ENCODE measurements at places on chromosomes 3 and 15. TPM values are rescaled to one million over a fixed set of nuclear protein-coding genes. Genes with fewer than 3 reads are reported as not detected.

DNA sequence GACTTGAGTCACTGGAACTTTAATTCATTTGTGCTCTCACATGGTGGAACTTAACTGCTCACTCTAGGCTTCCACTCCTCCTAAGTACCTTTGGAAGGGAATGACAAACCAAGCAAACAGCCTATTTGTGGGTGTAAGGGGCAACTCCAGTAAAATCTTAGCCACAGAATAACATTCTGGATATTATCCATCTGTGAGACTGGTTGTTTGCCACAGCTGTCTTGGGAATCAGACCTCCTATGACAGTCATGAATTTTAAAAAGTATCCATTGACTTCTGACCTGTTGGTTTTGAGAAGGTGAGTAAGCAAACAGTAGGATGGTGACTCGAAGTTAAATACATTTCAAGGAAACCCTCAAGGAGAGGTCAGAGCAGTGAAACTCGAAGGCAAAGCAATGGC is 147.3 kb upstream of the CDIN1 start:
- H3K27ac ChIP-seq: no peak overlapping the region
- DNase-seq: no peak
- no peaks in the 10 kb centered on the region for H3K36me3 ChIP-seq
- no peaks in the 10 kb centered on the region for H3K27me3 ChIP-seq
- no peaks in the 10 kb centered on the region for H3K4me1 ChIP-seq

DPPA2 gene
- total RNA-seq: not detected

- no peaks in the 10 kb centered on the region for H3K27me3 ChIP-seq
- no peak within 1 kb of the TSS for H3K27ac ChIP-seq
- H3K36me3 ChIP-seq: no peaks in the 10 kb centered on the region
- H3K4me1 ChIP-seq: peaks cover 14% of the 10 kb centered on the region
- H3K4me3 ChIP-seq: peak within 1 kb of the TSS; percentile 36
Observed at GRCh38 chr15:99104788-99105513, at the start of gene SYNM. SYNM (plus strand) TSS chr15:99105080; CDS start chr15:99105200, 120 bp downstream.

GRCh38 chr3:180680097-180680430 is 775 bp upstream of the CCDC39 start:
- DNase-seq: no peak
- H3K27ac ChIP-seq: no peak overlapping the region
- H3K36me3 ChIP-seq: no peaks in the 10 kb centered on the region
- H3K27me3 ChIP-seq: peaks cover 24% of the 10 kb centered on the region

- peaks cover 63% of the 10 kb centered on the region for H3K36me3 ChIP-seq
- DNase-seq: no peak
- no peak overlapping the region for H3K4me3 ChIP-seq
- H3K27me3 ChIP-seq: no peaks in the 10 kb centered on the region
Observed at GRCh38 chr15:63726491-63726890, 107.3 kb downstream of the HERC1 start.

GRCh38 chr3:65168547-65168946 is 480.7 kb upstream of the ADAMTS9 start:
- H3K27me3 ChIP-seq: no peaks in the 10 kb centered on the region
- no peaks in the 10 kb centered on the region for H3K4me1 ChIP-seq
- H3K27ac ChIP-seq: no peak overlapping the region
- H3K4me3 ChIP-seq: no peak overlapping the region
- no peaks in the 10 kb centered on the region for H3K36me3 ChIP-seq

MYRIP gene
- 0.10 TPM for total RNA-seq

DNA sequence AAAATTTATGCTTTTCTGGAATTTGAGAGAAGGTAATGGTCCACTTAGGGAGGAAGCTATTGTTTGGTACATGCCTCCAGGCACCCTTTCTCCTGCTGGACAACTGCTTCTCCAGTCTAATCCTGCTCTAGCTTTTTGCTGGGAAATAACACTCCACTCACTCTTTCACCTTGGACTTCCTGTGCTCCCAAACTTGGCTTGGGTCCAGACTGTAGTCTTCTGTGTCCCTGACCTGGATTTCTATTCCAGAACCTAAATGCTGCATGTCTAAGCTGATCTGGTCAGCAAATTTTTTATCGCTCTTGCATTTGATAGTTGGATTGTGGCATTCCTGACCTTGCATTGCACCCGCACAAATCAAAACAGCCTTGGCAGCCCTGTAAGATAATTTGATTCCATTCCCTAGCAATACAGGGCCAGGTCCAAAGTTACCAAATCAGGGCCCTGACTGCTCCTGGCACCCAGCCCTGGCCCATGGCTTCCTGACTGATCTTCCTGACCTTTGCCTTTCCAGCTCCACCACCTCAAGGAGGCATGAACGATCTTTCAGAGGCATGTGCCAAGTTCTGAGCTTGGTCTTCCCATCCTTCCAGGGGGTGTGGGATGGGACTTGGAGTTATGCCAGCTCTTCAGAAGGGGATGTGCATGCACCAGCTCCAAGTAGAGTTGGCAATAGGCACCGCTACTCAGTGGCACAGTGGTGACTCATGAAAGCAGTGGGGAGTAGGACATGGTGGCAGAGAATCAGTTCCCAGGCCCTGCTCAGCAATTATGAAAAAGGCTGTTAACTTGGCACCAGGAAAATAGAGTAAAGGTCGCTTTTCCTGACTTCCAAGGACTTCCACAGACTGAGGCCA is 43.9 kb upstream of the GOLGA8J start:
- H3K27ac ChIP-seq: no peak overlapping the region
- H3K36me3 ChIP-seq: no peaks in the 10 kb centered on the region

STRC gene
- 1.0 TPM for total RNA-seq

- no peak overlapping the region for H3K4me3 ChIP-seq
- peak; percentile 60 for DNase-seq
- H3K27ac ChIP-seq: no peak overlapping the region
- peaks cover 13% of the 10 kb centered on the region for H3K4me1 ChIP-seq
Observed at GRCh38 chr3:10332481-10333348, 11.8 kb upstream of the SEC13 start.

DNA sequence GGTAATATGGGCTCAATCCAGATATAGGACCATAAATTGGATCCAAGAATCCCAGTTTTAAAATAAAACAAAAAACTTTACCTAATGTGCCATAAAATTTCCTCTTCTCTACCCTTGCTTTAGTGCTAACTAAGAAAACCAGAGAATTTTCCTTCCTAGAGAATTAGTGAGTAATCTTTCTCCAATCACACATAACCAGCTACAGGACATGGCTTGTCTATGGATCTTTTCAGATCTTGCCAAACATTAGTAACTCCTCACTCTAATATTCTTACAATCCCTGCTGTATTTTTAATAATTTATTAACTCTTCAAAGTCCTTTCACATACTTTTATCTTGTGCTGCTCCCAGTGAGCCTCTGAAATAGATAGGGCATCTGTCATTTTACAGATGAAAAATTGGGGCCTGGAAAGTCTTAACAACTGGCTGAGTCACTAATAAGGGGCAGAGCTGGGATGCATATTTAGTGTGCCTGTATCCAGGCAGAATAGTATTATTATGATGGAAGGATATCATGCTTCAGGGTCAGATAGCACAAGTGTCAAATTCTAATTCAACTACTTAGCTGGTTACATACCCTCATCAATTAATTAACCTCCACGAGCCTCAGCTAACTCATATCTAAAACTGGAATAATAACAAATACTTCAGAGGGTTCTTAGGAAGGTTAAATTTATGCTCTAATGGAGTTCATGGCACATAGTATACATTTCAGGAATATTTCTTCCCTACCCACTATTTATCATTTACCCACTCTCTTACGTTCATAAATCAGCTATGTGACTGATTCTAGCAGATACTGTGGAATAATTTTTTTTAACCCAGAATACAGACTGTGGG is 5.6 kb downstream of the ZBED2 start:
- peaks cover 18% of the 10 kb centered on the region for H3K4me1 ChIP-seq
- H3K4me3 ChIP-seq: no peak overlapping the region
- no peak for DNase-seq
- no peaks in the 10 kb centered on the region for H3K27me3 ChIP-seq
- H3K27ac ChIP-seq: no peak overlapping the region

DNA sequence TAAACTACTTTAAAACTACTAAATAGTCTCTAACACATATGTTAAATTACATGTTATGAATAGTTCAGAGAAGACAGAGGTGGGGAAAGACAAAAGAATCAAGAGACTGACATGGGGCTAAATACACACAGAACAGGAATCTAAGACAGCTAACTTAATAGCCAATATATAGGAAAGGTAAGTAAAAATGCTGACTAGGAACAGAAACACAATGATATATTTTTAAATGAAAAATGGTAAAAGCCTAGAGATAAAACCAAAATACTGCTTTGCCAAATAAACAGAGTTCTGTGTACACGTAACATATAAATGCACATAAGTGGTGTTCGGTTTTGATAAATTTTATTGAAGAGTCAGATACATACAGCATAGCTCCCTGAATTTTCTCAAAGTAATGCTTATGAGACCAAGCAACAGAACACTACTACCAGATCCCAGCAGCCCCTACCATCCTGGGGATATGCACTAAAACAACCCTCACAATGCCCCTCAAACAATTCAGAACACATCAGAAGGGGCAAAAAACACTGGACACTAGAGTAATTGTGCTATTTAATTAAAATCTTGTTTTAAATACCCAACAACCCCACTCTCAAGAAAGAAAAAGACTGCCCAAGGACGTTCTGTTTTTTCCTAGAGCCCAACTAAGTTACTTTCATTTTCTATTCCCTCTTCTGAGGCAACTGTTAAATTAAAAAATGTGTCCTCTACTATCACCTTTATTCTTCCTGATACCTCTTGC is 121.1 kb downstream of the ADAM10 start:
- peaks cover 11% of the 10 kb centered on the region for H3K4me1 ChIP-seq
- peaks cover 18% of the 10 kb centered on the region for H3K36me3 ChIP-seq
- peak overlapping the region; percentile 23 for H3K4me3 ChIP-seq
- H3K27me3 ChIP-seq: no peaks in the 10 kb centered on the region
- peak overlapping the region; percentile 54 for H3K27ac ChIP-seq
- DNase-seq: peak; percentile 38

GRCh38 chr15:67172172-67172571 is 82.3 kb downstream of the AAGAB start:
- H3K27ac ChIP-seq: no peak overlapping the region
- DNase-seq: no peak
- H3K36me3 ChIP-seq: peaks cover 81% of the 10 kb centered on the region
- no peak overlapping the region for H3K4me3 ChIP-seq
- H3K4me1 ChIP-seq: peaks cover 21% of the 10 kb centered on the region

- H3K4me1 ChIP-seq: no peaks in the 10 kb centered on the region
- no peak overlapping the region for H3K27ac ChIP-seq
Observed at GRCh38 chr3:97656638-97657037, 107.9 kb upstream of the ARL6 start.

- no peaks in the 10 kb centered on the region for H3K4me1 ChIP-seq
- no peak for DNase-seq
- no peaks in the 10 kb centered on the region for H3K27me3 ChIP-seq
- H3K36me3 ChIP-seq: no peaks in the 10 kb centered on the region
Observed at GRCh38 chr15:46409841-46410301, 775.0 kb downstream of the SQOR start.

SNURF gene
- total RNA-seq: 24.1 TPM

GRCh38 chr15:98684436-98684835 is 36.1 kb downstream of the IGF1R start:
- no peak for DNase-seq
- no peak overlapping the region for H3K4me3 ChIP-seq
- H3K27me3 ChIP-seq: no peaks in the 10 kb centered on the region
- no peaks in the 10 kb centered on the region for H3K36me3 ChIP-seq
- H3K27ac ChIP-seq: no peak overlapping the region

- no peak overlapping the region for H3K27ac ChIP-seq
- H3K4me3 ChIP-seq: no peak overlapping the region
- no peaks in the 10 kb centered on the region for H3K27me3 ChIP-seq
- DNase-seq: no peak
Observed at GRCh38 chr3:7166460-7166859, 305.5 kb downstream of the GRM7 start.

SV2B gene
- total RNA-seq: not detected

- H3K4me1 ChIP-seq: peaks cover 17% of the 10 kb centered on the region
- no peak overlapping the region for H3K27ac ChIP-seq
- DNase-seq: no peak
- no peaks in the 10 kb centered on the region for H3K36me3 ChIP-seq
- H3K27me3 ChIP-seq: no peaks in the 10 kb centered on the region
Observed at GRCh38 chr3:33488683-33489082, 48.5 kb upstream of the UBP1 start.

DNA sequence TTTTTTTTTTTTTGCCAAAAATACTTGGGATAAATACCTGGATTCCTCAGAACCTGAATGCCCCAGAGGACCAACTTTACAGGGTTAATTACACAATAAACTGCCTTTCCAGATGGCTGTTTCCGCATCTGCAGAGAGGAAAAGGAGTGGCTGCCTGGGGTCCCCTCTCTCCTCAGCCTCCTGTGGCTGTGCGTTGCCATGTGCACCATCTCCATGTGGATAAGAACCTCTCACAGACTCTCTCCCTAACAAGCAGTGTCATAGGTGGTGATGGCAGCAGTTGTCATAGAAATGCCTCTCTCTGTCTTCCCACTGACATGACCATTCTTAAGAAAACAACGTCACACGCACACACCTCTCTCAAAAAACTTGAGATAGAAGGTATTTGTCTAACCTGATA is 179.4 kb downstream of the RPLP1 start:
- no peak overlapping the region for H3K27ac ChIP-seq
- H3K36me3 ChIP-seq: no peaks in the 10 kb centered on the region
- no peaks in the 10 kb centered on the region for H3K27me3 ChIP-seq
- no peak for DNase-seq
- no peaks in the 10 kb centered on the region for H3K4me1 ChIP-seq

ANKRD63 gene
- total RNA-seq: 0.25 TPM

DNA sequence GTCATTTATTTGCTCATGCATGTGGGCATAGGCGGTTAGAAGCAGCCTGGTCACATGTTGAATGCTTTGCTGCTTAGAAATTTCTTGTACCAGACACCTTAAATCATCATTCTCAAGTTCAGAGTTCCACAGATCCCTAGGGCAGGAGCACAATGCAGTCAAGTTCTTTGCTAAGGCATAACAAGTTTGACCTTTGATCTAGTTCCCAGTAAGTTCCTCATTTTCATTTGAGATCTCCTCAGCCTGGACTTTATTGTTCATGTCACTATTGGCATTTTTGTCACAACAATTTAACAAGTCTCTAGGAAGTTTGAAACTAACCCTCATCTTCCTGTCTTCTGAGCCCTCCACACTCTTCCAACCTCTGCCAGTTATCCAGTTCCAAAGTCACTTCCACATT is 22.8 kb downstream of the HGD start:
- no peak overlapping the region for H3K27ac ChIP-seq
- H3K27me3 ChIP-seq: no peaks in the 10 kb centered on the region
- no peaks in the 10 kb centered on the region for H3K36me3 ChIP-seq
- no peak overlapping the region for H3K4me3 ChIP-seq
- DNase-seq: no peak
- H3K4me1 ChIP-seq: no peaks in the 10 kb centered on the region

GRCh38 chr3:190586631-190587011 is 72.7 kb downstream of the IL1RAP start:
- H3K4me1 ChIP-seq: peaks cover 15% of the 10 kb centered on the region
- no peaks in the 10 kb centered on the region for H3K36me3 ChIP-seq
- no peak overlapping the region for H3K27ac ChIP-seq
- peak; percentile 30 for DNase-seq
- H3K27me3 ChIP-seq: no peaks in the 10 kb centered on the region
- no peak overlapping the region for H3K4me3 ChIP-seq

THBS1 gene
- total RNA-seq: 5.6 TPM
